ENCODE measurements at places on chromosomes 7 and 10.

GRCh38 chr10:66575251-66575855, 350.5 kb upstream of the LRRTM3 start:
- DNase-seq, result no peak

DNA sequence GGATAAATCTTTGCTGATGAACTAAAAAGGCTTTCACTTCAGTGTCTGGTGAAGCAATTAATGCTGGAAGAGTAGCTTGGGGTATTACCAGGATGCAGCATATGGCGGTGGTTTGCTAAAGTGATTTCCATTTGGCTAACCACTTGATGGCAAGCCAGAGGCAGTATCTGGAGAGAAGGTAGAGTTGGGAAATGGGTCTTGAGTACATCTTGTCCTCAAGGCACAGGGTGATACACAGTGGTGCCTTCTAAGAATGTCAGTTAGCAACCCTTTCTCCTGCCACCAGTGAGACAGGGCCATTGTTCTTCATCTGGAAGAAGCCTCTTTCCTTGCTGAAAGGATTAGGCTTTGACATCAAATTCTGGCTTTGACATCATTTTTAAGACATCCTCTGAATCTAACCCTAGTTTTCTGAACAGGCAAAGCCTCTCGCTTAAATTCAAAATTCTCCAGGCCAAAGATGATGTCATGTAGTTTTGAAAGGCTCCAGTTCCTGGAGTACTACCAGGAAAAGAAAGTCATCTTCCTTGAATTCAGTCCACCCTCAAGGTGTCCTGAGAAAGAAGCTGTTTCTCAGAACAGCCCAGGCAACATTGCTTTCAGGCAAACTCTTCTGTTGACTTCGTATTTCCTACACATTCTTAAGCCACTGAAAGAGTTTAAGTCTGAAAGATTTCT, 162.4 kb downstream of the ARID5B start:
- DNase-seq, result no peak

DNA sequence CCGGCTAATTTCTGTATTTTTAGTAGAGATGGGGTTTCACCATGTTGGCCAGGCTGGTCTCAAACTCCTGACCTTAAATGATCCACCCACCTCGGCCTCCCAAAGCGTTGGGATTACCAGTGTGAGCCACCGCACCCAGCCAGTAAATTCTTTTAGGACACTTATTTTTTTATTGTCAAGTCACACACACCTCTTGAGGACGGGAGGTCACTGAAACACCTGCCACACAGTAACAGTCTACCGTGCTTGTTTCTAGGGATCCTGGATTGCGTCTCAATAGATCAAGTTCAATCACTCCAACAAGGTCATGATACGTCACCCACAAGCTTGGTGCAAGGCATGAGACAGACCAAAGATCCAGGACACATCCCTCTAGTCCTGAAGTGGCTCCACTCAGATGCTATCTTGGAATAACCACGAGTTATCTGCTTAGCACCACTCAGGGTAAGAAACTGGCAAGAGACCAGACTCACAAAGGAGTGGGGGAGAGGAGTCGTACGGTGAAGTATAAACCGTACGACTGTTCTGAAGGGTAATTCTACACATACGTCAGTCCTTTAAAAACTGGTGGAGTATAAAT, 58.9 kb upstream of the NCAPG2 start:
- no peak for DNase-seq

DNA sequence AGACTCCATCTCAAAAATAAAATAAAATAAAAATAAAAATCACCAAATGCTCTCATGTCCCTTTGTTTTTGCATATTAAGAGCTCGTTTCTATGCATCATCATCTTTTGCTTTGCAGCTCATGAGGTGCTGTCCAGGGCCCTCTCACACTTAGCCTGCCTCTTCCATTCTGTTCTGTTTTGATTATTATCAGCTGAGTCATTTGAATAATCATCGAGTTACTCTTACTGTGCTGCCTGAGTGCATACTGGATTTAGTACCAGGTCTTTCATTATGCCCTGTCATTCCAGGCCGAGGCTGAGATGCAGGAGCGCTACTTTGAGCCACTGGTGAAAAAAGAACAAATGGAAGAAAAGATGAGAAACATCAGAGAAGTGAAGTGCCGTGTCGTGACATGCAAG, 33.0 kb downstream of the UCMA start:
- DNase-seq, result no peak

DNA sequence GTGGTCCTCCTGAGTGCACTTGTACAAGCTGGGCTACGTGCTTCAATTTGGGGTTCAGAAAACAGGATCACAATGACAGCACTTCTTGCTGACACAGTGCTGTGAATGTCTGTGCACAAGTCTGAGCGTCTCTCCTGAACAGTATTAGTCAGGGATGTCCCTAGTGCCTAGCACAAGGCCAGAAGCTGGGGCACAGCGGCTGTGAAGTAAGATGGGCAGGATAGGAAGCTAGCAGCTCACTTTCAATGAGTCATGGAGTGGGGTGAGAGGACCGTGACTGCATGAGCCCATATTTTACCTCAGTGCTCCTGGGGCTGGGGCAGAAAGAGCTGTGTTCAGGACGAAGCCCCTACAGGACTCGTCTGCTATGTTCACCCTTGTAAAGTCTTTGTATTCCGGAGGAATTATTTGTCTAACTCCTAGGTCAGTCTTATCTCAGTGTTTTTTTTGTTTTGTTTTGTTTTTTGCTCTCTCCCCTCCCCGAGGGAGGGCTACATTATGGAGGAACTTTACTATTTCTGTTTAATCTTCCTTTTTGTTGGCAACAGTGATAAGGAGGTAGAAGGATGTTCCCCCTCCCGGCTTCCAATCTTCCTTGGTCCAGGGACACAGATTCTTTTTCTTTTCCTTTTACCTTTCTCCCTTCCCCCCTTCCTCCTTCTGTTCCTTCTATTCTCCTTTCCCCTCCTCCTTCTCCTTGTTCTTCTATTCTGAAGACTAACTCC, 2.8 kb upstream of the LRMDA start:
- no peak for DNase-seq

- no peak for DNase-seq
Observed at GRCh38 chr10:66085906-66086305, 839.9 kb upstream of the LRRTM3 start.
